ENCODE measurements at places on chromosomes 16 and 17.

DNA sequence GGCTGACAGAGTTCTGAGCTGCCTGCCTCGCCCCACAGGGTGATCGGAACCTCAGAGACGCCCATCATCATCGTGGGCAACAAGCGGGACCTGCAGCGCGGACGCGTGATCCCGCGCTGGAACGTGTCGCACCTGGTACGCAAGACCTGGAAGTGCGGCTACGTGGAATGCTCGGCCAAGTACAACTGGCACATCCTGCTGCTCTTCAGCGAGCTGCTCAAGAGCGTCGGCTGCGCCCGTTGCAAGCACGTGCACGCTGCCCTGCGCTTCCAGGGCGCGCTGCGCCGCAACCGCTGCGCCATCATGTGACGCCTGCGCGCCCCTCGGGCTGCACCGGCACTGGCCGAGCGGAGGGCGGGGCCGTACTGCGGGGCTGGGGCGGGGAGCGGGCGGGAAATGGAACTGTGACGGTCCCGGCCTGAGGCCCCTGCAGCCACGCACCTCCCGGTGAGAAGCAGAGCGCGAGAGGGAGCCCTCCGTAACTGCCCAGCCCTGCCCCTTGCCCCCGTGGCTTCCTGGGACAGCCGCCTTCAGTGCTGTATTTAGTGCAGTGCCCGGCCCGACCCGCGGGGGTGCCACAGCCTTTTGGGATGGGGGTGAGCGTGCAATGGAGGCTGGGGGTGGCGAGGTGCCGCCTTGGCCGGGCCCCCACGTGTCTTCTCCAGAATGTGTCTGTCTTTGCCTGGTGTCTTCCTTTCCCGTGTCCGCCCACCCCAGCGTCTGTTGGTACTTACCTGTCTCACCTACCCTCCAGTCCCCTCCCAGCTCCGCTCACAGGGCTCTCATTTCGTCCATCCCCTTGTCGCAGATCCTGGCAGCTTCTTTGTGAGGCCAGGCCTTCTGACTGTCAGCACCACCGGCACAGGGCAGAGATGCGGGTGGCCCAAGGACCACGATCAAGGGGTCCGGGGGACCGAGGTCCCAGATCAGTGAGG, 9.8 kb downstream of the RASL10B start:
- peak; percentile 16 for DNase-seq

DNA sequence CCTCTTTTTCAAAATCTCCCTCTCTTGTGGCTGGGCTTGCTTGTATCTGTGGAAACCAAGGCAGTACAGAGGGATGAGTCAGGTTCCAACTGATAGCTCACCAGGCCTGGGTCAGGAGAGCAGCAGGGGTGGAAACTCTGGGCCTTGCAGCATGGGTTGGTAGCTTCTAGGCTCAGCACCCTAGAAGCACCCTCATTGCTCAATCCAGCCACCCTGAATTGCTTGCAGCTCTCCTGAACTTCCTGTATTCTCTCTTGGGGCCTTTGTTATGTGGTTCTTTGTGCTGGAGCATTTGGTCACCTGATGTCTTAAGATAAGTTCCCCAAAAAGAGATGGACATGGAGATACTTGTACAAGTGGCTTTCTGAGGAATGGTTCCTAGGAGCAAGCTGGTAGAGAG, 169.4 kb downstream of the IRX5 start:
- DNase-seq, result no peak

DNA sequence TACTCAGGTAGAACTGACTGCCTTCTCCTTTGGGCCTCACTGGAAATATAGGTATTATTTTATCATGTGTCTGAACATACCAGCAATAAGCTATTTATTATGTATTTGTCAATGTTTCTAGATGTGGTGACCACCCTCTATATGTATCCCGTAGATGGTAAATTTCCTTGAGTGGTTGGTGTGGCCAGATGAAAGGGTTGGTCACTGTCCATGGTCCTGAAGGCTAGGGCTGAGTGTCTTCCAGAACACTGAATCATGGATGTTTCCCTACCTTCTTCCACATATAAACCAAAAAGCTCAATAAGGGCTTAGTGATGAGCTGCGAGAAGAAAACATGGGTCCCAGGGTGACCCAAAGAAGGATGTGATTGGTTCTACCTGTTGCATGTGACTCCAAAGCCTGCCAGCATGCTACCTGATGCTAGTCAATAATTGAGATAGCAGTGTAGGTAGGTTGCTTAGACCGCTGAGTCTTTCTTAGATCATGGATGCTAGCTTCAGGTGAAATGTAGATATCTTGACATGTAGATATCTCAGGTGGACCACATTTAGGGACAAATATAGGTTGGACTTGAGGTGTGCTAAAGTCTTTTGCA, 150.3 kb downstream of the ASIC2 start:
- DNase-seq, result no peak

- DNase-seq, result no peak
Observed at GRCh38 chr17:77045441-77046041, 95.2 kb upstream of the SEC14L1 start.

- DNase-seq, result no peak
Observed at GRCh38 chr17:72064606-72065193, 56.1 kb upstream of the SOX9 start.

DNA sequence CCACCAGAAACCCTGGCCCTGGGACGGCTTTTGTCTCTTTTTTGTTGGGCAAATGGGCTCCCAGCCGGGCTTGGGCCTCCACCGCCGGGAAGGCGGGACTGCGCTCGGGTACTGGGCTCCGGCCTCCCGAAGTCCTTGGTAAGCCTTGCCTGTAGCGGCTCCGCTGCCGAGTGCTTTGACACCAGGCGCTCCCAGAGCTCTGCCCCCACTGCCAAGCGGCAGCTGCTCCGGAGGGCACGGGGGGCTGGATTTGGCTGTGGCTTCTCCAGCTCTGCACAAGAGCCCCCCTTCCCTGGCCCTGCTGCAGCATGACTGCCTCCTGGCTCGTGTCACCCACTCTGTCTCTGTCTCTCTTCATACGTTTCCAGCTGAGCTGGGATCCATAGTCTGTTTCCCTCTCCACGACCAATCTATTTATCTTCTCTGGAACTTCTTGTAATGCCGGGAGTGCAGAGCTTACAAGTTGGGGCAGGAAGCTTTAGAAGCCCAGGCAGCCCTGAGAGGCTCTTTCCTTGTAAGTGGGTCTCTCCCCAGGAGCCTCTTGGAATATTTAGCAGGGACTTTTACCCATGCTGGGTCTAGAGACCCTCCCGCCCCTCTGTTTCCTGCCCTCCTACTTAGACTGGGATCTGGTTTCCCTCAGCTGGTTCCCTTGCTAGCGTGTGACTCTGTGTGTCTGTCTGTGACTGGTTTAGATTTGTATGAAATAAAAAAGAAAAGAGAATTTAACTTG, 246.9 kb upstream of the GSE1 start:
- peak; percentile 57 for DNase-seq

- DNase-seq, result no peak
Observed at GRCh38 chr17:37506678-37507077, 17.0 kb downstream of the DUSP14 start.

DNA sequence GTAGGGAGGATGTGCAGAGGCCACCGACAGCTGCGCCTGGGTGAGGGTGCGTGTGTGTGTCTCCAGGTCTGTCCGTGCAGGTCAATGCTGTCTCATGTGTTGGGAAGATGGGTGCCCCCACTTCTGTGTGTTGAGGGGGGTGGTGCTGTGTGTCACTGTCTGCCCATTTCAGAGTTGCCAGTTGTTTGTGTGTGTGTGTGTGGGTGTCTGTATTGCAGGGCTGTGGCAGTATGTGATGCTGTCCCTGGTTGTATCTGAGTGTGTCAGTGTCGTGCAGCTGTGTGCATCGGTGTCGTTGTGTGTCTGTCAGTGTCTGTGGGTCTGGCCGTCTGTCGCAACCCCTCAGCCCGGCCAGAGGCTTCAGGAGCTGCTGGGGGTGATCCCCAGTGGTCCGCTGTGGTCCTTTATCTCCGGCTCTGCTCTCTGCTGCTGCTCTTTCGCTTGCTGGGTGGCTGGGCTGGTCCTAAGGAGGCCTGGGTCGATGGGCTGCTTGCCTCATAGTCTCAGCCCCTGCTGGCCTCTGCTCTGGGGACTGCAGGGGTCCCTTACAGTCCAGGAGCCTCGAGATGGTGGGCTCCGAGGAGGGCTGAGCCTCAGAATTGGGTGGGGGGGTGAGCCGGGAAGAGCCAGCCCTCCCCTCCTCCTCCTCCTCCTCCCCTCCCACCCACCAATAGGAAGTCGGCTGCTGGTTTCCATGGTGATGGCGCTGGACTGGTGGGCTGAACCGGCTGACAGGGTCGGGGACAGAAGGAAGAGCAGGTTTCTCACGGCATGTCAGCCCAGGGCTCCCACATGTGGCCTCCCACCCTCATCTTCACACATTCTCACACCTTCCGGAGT, at the start of gene TSPOAP1:
Gene TSPOAP1, minus strand, starts transcription at position 601 of the 840 bp plus-strand sequence. CDS start 875 bp downstream, outside the sequence.
- DNase-seq, result no peak

GRCh38 chr17:76531486-76532038, 5.9 kb downstream of the CYGB start:
- DNase-seq, result no peak

DNA sequence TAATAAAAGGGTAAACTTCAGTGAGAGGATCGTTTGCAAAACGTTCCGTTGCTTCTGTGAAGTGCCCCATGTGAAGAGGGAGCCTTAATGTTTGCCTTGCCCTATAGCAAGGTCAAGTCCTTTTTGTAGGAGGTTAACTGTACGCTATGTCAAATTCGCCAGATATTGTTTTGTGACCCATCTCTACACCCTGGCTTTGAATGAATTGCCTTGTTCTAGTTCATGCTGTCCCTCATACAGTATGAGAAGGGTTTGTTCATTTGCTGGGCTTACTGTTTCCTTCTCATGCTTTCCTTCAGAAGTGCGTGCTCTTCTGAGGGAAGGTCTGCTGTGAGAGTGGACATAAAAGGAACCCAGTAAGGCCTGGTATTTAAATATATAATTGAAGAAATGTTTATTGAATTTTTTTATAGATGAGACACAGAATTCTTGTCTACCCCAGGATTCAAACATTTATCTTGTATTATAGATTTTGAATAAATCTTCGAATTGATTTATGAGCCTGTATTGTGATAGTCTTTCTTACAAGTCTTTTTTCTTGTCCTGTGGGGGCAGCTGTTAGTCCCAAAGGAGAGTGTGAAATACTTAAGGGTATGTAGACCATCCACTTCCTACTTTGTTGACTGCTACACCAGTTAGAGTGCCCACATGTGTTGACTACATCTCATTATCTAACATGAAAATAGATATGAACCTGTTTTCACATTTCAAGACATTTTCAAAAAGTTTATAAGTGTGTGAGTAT, 1.7 kb downstream of the MAP3K3 start:
- DNase-seq, result no peak

DNA sequence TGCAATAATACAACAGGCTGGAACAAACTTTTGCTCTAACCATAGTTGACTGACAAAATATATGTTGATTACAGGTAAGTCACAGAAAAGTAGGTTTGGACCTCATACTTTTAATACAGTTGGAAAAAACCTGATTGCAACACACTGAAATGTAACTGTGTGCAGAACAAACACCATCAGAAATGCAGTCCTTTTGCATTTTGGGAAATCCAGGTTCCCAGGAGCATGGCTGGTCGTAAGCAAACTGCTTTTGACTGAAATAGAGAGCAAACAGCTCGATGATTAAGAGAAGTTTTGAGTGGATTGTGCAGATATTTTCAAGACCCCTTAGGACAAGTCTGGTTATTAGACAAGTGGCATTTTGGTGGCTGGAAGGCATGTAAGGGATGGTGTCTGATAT, 8.0 kb downstream of the IGF2BP1 start:
- DNase-seq, result no peak

DNA sequence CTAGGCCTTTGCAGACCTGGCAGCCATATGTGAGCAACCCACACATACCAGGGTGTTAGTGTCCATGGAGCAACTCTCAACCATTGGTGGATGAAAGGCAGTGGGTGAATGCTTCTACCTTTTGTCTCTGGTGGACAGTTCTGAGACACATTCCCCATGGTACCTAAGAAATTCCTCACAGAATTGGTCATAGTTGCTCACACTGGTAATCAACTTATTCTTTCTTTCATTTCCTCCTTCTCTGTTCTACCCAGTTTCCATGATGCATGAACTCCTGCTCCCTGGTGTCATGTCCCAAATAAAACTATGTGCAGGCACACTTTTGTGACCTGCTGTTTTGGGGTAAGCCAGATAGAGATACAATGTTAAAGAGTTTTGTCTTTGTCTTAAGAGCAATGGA, 33.2 kb upstream of the MPHOSPH6 start:
- DNase-seq, result no peak

DNA sequence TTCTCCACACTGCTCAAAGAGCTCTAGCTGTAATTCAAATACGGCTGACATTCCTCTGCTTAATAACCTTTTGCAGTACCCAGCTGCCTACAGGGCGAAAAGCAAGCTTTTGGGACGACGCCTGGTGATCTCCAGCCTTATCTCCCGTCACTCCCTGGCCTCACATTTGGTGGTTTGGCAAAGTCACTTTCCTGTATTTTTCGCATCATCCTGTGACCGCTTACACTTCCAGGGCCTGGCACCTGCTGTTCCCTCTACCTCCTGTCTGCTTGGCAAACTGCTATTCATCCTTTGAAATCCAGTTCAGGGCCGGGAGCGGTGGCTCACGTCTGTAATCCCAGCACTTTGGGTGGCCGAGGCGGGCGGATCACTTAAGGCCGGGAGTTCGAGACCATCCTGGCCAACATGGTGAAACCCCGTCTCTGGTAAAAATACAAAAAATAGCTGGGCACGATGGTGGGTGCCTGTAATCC, 2.7 kb upstream of the BHLHA9 start:
- DNase-seq, result no peak

- DNase-seq, result no peak
Observed at GRCh38 chr17:42308446-42308845, 20.1 kb downstream of the STAT5A start.

- no peak for DNase-seq
Observed at GRCh38 chr16:83185902-83186301, 559.1 kb downstream of the CDH13 start.

DNA sequence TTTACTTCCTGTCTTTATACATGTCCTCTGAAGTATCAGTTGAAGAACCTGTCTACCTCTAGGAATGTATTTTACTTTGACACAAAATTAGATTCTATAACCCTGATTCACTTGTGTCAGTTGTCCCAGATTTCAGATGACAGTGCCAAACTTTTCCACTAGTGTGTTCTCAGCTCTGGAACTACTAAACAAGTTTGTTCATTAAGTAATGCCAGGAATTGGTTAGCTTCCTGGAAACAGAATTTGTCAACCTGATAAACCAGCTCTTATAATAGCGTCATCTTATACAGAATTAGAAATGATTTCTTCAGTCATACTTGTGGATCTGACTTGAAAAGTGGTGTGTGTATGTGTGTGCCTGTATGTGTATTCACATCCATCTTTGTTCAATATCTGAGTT, 7.4 kb downstream of the MAP3K3 start:
- DNase-seq, result no peak

- no peak for DNase-seq
Observed at GRCh38 chr16:88472637-88473205, 19.6 kb downstream of the ZFPM1 start.

- DNase-seq, result no peak
Observed at GRCh38 chr17:77535435-77535834, 394.7 kb downstream of the SEC14L1 start.

GRCh38 chr17:29138971-29139691, 41.1 kb downstream of the MYO18A start:
- no peak for DNase-seq

DNA sequence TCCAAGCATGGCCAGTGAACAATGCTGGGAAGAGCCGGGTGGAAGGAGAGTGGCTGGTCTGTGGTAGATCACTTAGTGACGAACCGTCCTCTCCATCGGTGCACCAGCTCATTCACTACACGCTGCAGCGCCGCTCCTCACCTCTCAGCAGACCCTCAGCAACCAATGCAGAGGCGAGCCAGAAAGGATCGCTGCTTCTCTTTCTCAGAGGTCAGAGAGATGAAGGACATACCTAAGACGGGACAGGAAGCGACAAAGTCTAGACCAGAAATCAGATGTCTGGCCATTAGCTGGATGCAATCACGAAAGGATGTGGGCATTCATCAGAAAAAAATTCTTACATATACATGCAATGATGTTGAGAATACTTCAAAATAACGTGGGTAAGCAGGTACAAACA, 26.9 kb downstream of the NSMCE1 start:
- DNase-seq, result no peak
